Uterus (tissue), 4 donors: ENCODE measurements at places on chromosomes 11 and 22. TPM values are rescaled to one million over a fixed set of nuclear protein-coding genes. Genes with fewer than 3 reads are reported as not detected.

DNA sequence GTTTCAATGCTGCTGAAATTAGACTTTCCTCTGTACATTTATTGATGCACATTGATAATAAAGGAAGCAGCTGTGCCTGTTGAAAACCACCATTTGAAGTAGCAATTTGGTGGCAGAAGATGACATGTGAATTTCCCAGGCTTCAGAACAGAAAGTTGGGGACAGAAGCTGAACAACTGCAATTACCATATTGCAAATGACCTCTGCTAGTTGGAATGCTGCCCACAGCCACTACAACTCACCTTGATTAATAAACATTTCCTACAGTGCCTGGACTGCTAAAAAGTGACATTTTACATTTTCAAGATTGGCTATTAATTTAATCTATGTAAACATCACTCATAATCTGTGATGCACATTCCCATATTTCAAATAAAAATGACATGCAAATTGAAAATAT is 208.6 kb downstream of the LUZP2 start:
- no peaks in the 10 kb centered on the region for H3K36me3 ChIP-seq
- DNase-seq = no peak
- no peak overlapping the region for H3K27ac ChIP-seq
- no peak overlapping the region for H3K4me3 ChIP-seq
- H3K27me3 ChIP-seq = no peaks in the 10 kb centered on the region

GRCh38 chr22:32218470-32218869 is 13.6 kb upstream of the RFPL2 start:
- no peak overlapping the region for H3K27ac ChIP-seq
- H3K4me1 ChIP-seq = no peaks in the 10 kb centered on the region
- no peaks in the 10 kb centered on the region for H3K36me3 ChIP-seq
- no peaks in the 10 kb centered on the region for H3K27me3 ChIP-seq

TEAD1 gene
- 38.8 TPM for total RNA-seq

OPCML gene
- total RNA-seq = 3.9 TPM
